ENCODE measurements at places on chromosomes 11 and 22. TPM values are rescaled to one million over a fixed set of nuclear protein-coding genes. Genes with fewer than 3 reads are reported as not detected.

DNA sequence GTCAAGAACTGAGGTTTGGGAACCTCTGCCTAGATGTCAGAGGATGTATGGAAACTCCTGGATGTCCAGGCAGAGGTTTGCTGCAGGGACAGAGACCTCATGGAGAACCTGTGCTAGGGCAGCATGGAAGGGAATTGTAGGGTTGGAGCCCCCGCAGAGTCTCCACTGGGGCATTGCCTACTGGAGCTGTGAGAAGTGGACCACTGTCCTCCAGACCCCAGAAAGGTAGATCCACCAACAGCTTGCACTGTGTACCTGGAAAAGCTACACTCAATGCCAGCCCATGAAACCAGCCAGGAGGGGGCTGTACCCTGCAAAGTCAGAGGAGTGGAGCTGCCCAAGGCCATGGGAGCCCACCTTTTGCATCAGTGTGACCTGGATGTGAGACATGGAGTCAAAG, 29.5 kb downstream of the CHST1 start:
- no peak for DNase-seq

GRCh38 chr22:45505991-45506747, 3.5 kb downstream of the FBLN1 start:
- DNase-seq = no peak

- peak; percentile 66 for DNase-seq
Observed at GRCh38 chr22:27241430-27242321, 559.9 kb downstream of the MN1 start.

- no peak for DNase-seq
Observed at GRCh38 chr11:61541598-61541997, 33.0 kb downstream of the LRRC10B start.

DNA sequence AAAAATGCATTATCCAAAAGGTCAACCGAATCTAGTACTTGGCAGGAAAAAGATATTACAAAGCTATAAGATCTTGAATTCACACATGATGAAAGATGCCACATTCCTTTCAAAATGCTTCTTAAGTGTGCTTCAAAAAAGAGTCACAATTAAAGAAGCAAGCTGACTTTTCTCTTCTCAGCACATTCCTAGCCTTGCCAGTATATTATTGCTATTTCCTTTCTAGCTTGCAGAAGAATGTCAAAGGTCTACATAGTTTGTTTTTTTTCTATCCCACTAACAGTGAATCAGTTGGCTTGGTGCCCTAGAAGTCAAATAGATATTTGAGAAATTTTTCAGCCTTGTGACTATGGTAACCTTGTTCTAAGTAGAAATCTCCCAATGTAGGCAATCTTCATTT, 56.8 kb downstream of the GUCY1A2 start:
- DNase-seq = no peak

DNA sequence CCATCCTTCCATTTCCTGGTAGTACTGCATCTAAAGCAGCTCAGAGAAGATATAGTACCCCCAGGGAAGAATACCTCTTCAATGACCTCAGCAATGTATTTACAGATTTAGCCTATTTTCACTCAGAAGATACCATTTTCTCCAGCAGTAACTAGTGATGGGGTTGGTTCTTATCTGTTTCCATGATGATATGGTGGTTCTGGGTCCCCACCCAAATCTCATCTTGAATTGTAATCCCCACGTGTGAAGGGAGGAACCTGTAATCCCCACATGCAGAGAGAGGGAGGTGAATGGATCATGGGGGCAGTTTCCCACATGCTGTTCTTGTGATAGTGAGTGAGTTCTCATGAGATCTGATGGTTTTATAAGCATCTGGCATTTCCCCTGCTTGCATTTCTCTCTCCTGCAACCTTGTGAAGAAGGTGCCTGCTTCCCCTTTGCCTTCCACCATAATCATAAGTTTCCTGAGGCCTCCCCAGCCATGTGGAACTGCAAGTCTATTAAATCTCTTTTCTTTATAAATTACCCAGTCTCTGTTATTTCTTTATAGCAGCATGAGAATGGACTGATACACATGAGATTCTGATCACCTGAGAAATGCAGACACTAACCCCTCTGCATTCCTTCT, 139.2 kb downstream of the CCDC81 start:
- DNase-seq = no peak

GRCh38 chr11:92550411-92550810, 325.8 kb downstream of the FAT3 start:
- no peak for DNase-seq

DNA sequence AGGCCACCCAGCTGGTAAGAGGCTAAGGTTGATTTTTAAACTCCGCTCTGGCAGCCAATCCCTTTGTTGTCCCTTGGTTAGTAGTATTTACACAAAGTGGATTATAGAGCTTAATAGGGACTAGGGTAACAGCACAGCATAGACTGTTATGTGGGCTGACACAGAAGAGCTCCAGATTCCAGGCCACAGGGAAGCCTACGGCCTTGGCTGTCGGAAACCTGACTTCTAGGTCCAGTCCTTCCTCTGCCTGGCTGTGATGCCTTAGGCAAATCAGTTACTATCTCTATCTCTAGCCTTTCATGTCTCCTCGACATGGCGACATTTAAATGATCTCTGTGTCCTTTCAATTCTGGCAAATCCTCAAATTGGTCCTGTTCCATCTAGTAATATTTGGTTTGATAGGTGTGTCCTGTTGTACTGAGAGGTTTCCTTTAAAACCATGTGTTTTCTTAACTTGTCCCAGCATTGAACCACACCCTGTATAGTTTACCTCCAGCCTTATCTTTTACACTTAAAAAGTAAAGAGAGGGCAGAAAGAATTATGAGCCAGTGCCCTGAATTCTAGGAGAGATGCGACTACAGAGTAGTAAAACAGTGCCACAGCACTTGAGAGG, 4.2 kb downstream of the MMP1 start:
- DNase-seq = no peak

DNA sequence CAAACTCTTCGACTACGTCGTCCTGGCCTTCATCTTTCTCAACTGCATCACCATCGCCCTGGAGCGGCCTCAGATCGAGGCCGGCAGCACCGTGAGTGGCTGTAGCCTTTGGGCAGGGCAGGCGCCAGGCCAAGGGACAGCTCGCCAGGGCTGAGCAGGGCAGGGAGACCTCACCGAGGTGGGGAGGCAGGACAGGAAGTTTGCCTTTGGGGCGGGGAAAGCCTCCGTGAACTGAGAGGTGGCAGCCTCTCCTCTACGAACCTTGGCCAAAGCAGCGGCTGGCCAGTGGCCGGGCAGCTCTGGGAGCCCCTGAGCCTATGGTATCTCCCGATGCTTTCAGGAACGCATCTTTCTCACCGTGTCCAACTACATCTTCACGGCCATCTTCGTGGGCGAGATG, 93.2 kb downstream of the CACNA1I start:
- no peak for DNase-seq

GRCh38 chr11:7004482-7004881, 15.7 kb downstream of the ZNF214 start:
- DNase-seq = no peak

DNA sequence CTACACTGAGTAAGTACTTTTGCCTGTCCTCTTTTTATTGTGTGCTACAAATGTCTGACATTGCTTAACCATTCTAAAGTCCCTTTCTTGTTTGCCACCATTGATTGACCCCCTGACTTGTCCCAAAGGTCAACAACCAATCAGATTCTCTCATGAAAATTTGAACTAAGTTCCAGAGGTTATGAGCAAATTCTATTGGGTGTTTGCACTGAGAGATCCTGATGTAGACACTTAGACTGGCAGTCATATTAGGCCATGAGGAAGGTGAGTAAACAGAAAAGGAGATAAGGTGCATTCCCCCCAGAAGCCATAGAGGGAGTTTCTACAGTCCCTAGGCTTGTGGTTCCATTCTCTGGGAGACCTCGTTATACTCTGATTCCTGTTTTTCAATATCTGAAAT, 101.3 kb upstream of the E2F8 start:
- no peak for DNase-seq

- DNase-seq = no peak
Observed at GRCh38 chr11:88680806-88681205, 343.3 kb upstream of the CTSC start.

GRCh38 chr11:86511086-86511551, 136.4 kb downstream of the CCDC81 start:
- no peak for DNase-seq

DNA sequence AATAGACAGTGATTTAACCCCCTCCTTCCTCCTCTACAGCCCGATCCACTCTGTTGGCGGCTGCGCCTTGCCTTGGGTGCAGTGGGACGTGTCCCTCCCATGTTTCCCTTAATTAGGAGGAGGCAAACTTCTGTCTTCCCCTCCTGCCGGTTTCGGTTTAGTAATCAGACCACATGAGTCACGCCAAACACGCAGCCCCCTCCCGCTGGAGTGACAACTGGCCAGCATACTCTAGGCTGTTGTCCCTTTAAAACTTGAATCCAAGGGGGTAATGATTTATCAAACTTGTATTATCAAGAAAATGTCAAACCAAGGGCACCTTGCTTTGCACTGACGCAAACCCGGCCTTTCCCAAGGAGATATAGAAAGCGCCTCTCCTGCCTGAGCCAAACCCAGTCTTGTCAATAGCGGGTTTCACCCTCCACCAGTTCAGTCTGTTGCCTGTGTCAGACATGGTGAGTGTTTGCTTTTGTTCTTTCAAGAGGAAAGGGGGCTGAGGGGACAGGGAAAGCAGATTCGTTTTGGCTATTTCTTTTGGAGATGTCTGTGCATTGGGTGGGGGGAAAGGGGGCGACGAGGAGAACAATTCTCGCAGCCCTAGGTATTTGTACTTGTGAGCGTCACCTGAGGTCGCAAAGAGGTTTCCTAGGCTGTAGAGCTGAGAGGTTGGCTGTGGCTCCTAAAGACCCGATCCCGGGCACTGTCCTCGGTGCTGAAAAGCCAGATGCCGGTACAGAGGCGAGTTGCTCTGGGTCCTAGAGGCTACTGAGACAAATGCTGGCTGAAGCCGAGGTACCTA, at the start of gene SLC6A5:
SLC6A5 (plus strand) TSS at position 388 of the 799 bp plus-strand sequence; CDS start at position 453, 65 bp downstream.
- peak; percentile 69 for DNase-seq

DNA sequence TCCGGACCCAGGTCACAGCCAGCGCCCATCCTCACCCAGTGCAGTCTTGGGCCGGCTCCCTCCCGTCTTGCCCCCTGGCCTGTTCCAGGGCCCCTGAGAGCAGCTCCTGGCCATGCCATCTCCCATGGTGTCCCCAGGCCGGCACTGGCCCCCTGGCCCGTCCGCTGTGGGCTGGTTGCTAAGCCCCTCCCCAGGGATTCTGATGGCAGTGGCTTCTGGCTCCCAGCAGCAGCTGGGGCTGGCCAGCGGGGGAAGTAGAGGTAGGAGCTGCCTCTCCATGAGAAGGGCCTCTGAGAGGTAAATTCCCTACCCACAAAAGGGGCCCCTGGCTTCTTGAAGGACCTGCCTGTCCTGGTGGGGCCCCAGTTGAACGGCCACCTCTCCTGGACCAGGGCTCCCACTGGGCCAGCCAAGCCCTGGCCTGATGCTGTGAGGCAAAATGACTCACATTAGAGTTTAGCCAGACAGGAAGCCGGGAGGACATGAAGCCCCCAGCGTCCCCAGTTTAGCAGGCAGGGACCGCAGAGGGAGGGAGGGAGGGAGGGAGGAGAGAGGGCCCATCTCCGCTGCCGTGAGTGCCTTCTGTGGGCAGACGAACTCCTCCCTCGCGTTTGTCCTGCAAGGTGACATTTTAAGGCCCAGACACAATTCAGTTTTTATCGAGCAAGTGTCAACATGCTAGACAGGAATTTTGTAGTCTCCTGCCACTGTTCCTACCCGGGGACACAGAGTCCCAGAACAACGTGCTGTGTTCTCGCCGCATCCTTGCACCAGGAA, 32.9 kb upstream of the GAL start:
- peak; percentile 19 for DNase-seq

DNA sequence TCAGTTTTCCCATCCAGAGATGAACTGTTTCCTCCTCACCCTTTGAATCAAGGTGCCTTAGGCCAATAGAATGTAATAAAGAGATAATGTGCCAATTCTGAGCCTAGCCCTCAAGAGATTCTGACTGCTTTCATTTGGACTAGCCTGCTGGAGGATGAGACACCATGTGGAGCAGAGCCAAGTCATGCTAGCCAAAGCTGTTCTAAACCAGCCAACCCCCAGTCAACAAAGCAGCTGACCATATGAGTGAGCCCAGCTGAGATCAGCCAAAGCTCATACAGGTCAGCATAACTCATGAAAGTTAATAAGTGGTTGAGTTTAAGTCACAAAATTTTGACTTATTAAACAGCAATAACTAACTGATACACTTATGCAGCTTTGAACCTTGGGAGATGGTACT, 66.7 kb upstream of the DBX1 start:
- no peak for DNase-seq

GRCh38 chr11:86737737-86738136, 62.6 kb upstream of the PRSS23 start:
- no peak for DNase-seq

GRCh38 chr11:64356498-64357411, 2.2 kb upstream of the RPS6KA4 start:
- DNase-seq = no peak

GRCh38 chr11:127195501-127196120, 195.0 kb upstream of the KIRREL3 start:
- no peak for DNase-seq

DNA sequence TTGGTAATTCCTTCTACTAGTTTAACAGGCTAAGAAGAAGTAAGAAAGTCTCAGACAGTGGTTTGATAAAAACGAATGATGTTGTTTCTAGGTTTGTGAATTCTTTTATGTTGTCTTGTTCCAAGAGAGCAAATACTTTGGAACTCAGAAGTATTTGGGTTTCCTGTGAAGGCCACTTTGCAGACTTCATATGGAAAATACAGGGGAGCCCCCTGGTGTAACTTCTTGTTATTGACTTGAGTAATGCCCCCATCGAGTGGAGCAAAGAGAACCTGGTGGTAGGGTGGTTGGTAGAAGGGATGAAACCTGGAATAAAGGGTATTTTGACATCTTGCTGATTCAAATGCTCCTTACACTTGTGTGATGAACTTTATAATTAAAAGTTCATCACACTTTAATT, 40.0 kb upstream of the PTH start:
- DNase-seq = no peak

DNA sequence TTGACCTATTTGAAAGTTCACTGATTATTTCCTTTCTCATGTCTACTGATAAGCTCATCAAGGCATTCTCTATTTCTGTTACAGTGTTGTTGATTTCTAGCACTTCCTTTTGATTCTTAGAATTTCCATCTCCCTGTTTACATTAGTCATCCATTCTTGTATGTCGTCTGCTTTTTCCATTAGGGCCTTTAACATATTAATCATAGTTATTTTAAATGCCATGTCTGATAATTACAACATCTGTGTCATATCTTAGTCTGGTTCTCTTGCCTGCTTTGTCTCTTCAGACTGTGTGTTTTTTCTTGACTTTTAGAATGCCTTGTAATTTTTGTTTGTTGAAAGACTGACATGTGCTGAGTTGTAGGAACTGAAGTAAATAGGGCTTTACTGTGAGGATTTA, 602.1 kb downstream of the SOX6 start:
- DNase-seq = no peak

GRCh38 chr11:83219095-83219494, 25.6 kb downstream of the ANKRD42 start:
- DNase-seq = no peak

The BTBD18 gene
- not detected for total RNA-seq

The DUSP8 gene
- total RNA-seq = 7.7 TPM

The CNGA4 gene
- total RNA-seq = not detected

The APOBEC3A gene
- 0.35 TPM for total RNA-seq

The ART1 gene
- 2.3 TPM for total RNA-seq

The GPR83 gene
- total RNA-seq = 0.27 TPM

The PDGFD gene
- 8.9 TPM for total RNA-seq

The PIH1D2 gene
- total RNA-seq = 1.3 TPM

The ARRB1 gene
- total RNA-seq = 24.6 TPM

The SOX6 gene
- total RNA-seq = 15.8 TPM

The SMIM35 gene
- not detected for total RNA-seq

The ASRGL1 gene
- total RNA-seq = 4.1 TPM

The ADORA2A gene
- total RNA-seq = 4.1 TPM

The ST14 gene
- 1.8 TPM for total RNA-seq

The TRIM21 gene
- 7.6 TPM for total RNA-seq

The RFPL2 gene
- not detected for total RNA-seq

All from Right ventricle myocardium superior (tissue), 1 donor.